NCI-H446 treated with DMSO at 0.1 percent for 48 hours (cell line): ENCODE measurements at places on chromosomes 12 and 14.

GRCh38 chr12:51390891-51391282 lies 319 bp downstream of the GALNT6 start:
- no peak for DNase-seq

GRCh38 chr12:99558109-99558508 lies 89.4 kb upstream of the GARIN6 start:
- no peak for DNase-seq

DNA sequence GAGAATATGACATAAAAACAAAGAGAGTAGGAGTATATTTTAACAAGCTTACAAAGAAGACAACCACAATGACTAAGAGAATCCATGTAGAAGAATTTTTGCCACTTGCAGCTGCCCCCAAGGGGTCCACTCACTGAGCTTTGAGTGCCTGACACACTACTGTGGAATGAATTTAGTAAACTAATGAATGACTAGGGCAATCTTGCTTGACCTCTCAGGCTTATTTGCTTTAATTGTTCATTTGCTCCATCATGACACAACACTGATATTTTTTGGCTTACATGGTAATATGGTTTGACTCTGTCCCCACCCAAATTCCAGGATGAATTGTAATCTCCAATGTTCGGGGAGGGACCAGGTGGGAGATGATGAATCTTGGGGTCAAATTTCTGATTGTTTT lies 249.1 kb upstream of the FAR2 start:
- DNase-seq = no peak

- DNase-seq = no peak
Observed at GRCh38 chr12:78403681-78404080, 460.9 kb upstream of the SYT1 start.

DNA sequence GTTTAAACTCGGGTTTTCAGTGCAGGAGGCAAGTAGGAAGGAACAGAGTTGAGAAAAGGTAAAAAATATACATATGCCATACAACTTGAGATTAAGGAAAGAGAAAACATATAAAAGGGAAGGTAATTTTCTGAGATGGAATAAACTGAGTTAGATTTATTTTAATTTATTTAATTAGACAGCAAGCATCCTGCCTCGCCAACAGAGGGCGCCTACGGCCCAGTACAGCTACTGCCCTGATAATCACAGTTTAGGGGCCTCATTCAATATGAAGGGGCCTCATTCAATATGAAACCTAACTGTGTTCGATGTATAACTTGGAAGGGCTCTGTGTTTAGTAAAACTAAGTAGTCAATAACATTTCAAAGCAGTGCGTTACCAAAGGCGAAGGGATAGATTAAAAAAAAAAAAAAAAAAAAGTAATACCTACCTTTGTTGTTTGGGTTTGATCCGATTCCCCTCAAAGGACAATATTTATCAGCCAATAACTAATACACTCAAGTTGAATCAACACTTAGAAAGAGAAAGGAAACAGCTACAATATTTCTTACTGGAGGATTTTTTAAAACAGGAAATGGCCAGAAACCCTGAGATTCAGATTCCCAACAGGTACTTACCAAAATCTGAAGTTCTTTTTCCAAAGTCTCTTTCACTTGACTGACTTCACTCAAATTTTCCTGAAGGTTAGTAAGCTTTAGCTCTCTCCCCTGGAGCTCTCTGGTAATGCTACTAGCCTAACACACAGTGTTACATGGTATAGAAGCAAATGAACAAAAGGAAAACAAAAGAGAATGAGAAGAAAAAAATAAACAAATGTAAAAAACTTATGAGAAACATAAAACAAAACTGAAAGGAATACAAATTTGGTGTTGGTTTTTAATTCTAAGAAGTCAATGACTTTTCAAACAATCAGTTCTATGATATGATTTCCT lies 70.0 kb upstream of the VPS33A start:
- peak; percentile 3 for DNase-seq

DNA sequence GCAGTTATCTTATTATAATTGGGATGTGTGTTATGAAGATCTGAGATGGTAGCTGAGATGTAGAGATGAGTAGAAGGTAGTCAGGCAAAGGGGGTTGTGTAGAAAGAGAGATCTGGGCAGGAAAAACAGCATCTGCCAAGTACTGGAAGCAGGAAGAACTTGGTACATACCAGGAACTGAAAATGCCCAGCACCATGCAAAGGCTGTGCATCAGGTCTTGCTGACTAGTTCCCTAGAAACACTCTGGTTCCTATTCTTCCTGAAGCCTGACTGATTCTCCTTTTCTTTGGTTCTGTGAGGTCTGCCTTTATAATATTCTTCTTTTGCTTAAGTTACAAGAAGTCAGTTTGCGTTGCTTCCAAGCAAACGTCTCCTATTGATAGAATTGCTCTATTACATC lies 6.7 kb upstream of the NFATC4 start:
- DNase-seq = no peak

- DNase-seq = no peak
Observed at GRCh38 chr12:128830505-128830893, 6.7 kb upstream of the SLC15A4 start.

- DNase-seq = no peak
Observed at GRCh38 chr14:47730296-47730695, 54.9 kb upstream of the MDGA2 start.

- DNase-seq = no peak
Observed at GRCh38 chr12:2973566-2973965, 14.4 kb downstream of the TEAD4 start.

- DNase-seq = no peak
Observed at GRCh38 chr12:53502331-53502730, 1.2 kb downstream of the TARBP2 start.

DNA sequence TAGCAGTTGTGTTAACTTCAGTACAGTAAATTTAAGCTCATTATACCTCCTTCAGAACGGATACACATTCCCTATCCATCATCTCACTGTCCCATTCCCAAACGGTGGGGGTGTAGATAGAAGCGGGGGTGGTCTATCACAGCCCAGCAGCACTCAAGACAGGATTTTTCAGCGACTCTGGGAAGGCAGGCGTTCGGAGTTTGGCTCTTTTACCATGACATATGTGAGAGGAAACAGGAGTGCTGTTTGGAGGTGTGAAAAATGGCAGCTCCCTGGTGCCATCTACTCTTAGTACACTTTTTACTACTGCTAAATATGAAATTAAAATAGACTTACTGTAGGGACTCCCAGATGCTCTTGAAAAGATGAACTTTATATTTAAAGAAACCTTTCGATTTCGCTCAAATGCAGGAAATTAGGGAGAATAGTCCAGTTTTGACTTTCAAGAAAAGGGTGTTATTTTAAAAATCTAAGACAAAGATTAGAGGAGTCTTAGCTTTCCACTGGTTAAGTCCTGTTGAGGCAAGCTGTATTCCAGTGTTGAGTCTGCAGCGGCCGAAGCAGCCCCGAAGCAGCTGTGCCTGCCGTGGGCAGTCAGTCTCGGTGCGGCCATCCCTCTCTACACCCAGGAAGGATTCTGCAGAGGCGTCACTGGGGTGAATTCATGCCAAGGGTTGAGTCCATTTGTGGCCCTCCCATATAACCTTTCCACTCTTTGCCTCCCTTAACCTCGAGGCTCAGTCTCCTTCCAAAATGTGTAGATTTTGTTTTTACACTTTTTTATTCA lies 42.1 kb downstream of the KCNMB4 start:
- no peak for DNase-seq

GRCh38 chr12:55727643-55728185 lies 1.1 kb downstream of the CD63 start:
- DNase-seq = no peak

GRCh38 chr12:24535334-24536069 lies 413.4 kb downstream of the BCAT1 start:
- DNase-seq = no peak

GRCh38 chr12:9808504-9808903 lies 18.8 kb upstream of the KLRF1 start:
- DNase-seq = no peak

- no peak for DNase-seq
Observed at GRCh38 chr14:61894452-61895077, 132.3 kb downstream of the SNAPC1 start.

- DNase-seq = no peak
Observed at GRCh38 chr12:1429980-1430379, 164.4 kb downstream of the FBXL14 start.

- DNase-seq = no peak
Observed at GRCh38 chr12:126551869-126552268, 1486.6 kb downstream of the AACS start.

GRCh38 chr12:92561543-92561899 lies 141.3 kb upstream of the PLEKHG7 start:
- peak; percentile 79 for DNase-seq

GRCh38 chr14:99945732-99946651 lies 119.2 kb upstream of the EVL start:
- DNase-seq = no peak

- DNase-seq = peak; percentile 91
Observed at GRCh38 chr12:27922531-27923139, 49.9 kb downstream of the PTHLH start.

DNA sequence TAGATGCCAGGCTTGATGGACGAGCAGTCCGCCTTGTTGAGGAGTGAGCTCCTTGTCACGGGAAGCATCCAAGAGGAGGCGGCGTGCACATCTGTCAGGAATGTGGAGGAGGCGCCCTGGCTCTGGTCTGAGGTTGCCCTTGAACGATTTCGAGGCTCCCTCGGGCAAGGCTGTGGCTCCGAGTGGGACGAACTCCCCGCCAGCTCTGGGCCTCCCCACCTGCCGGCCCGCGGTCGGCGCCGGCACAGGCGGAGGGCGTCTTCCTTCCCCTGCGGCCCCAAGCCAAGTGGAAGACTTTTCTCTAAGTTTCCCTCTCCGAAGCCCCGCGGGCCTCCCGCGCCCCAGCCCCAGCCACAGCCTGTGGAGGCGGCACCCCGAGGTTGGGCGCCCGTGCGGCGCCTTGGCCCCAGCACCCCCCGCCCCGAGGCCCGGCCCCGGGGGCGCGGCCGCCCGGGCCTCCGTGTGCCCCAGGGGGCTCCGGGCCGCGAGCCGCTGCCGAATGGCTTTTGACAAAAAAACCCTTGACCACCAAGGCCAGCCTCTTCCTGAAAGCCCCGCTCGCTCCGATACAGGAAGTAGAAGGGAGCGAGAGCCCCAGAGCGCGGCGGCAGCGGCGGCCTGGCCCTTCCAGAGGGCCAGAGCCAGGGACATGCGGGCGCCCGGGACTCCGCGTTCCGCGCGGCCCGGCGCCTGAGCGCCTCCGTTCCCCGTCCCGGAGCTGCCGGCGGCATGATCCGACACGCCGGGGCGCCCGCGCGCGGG lies at the start of gene RIN3:
RIN3 (plus strand) TSS at position 578 of the 762 bp plus-strand sequence; CDS start at position 730, 152 bp downstream.
- no peak for DNase-seq

- no peak for DNase-seq
Observed at GRCh38 chr12:123337070-123337469, 27.6 kb downstream of the SBNO1 start.

GRCh38 chr12:103964805-103965204 lies 867 bp upstream of the TDG start:
- DNase-seq = no peak

DNA sequence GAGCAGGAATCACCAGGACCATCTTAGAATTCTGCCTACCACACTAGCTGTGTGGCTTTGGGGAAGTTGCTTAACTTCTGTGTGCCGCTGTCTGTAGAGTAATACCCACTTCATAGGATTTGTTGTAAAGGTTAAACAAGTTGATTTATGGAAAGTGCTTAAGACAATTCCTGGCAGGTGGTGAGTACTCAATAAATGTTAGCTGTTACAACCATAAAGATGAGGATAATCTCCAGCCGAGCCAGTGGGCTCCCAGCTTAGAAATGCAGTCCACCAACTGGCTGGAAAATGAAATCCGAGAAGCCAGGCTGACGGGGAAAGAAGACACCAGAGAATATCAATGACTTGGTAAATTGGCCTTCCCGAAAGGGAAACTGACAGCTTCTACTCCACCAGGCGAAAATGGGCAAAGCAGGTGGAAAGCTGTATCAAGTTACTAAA lies 173.5 kb downstream of the CHST11 start:
- DNase-seq = no peak

DNA sequence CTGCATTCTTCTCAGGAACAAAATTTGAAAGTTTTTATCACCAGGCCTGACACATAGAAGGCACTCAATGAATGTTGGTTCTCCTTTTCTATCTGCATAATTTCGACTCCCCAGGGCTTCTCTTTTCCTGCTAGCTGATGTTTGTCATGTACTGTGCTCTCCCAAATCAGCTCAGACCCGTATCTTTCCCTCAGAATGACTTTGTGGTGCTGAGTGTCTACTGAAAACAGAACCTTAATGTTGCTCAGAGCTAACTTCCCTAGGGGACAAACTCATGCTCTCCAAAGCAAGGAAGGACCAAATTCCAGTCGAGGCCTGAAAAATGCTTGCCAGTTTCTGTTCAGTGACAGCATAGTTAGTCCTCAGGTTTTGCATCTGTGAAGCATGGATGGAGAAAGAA lies 1.9 kb downstream of the ARHGDIB start:
- no peak for DNase-seq

DNA sequence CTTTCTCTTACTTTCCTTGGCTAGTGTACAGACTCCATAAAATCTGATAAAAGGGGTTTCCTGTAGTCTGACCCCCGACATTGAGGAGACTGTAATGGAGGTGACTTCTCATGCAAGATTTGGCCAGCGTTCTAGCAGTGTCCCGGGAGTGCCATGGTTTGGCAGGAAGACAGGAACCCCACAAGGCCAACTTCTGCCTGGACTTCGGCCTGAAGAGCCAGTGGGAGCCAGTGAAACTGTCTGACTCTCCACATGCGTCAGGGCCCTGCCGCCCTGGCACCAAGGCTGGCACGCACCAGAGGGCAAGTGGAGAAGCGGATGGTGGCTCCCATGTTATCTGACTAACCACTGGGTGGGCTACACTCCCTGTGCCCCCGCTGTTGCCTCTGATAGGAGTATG lies 70.5 kb downstream of the TMEM260 start:
- peak; percentile 2 for DNase-seq

DNA sequence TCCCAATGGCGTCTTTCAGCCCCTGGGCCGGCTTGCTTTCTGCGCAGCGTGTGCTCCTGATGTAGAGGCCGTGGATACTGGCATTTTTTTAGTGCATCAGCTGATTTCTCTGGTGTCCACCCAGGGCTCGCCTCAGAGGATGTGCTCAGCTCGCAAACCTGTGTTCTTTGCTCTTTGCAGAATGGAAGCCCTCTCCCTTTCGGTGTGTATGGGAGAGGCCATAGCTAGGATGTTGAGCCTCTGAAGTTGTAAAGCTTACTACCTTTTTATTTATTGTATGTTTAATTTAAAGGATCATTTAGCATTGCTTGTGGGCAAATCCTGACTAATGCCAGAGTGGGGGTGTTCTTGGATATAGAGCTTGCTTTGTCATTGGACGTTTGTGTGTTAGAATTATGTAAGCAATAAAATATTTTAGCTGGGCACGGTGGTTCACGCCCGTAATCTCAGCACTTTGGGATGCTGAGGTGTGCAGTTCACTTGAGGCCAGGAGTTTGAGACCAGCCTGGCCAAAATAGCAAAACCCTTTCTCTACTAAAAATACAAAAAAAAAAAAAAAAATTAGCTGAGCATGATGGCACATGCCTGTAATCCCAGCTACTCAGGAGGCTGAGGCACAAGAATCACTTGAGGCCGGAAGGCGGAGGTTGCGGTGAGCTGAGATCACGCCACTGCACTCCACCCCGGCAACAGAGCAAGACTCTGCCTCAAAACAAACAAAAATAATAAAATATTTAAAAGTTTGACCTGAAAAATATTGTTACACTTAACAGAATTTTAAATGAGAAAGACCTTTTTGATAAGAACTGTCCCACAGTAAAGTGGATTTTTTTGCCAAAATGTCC lies 52.6 kb upstream of the MMP17 start:
- no peak for DNase-seq
